Mammary microvascular endothelial cell (primary cell): ENCODE measurements at places on chromosomes 6 and 20. TPM values are rescaled to one million over a fixed set of nuclear protein-coding genes. Genes with fewer than 3 reads are reported as not detected.

The PROKR2 gene
- total RNA-seq, result not detected in 2 replicates

The CALHM6 gene
- not detected in 2 replicates for total RNA-seq

The DNAH8 gene
- not detected in 2 replicates for total RNA-seq

The FAM209B gene
- not detected in 2 replicates for total RNA-seq

The SLC2A10 gene
- total RNA-seq, result 1.9 and 3.3 TPM in 2 replicates

The HLA-B gene
- 1,271 and 2,245 TPM in 2 replicates for total RNA-seq

The PPP1R3D gene
- total RNA-seq, result 4.7 and 5.0 TPM in 2 replicates

The TMEM170B gene
- 1.1 and 1.4 TPM in 2 replicates for total RNA-seq

The C6orf163 gene
- 0.74 and 1.00 TPM in 2 replicates for total RNA-seq

The SYNGAP1 gene
- 1.4 and 2.7 TPM in 2 replicates for total RNA-seq

The ZNF311 gene
- total RNA-seq, result 0.27 and 0.39 TPM in 2 replicates

The STK35 gene
- 11.9 and 13.7 TPM in 2 replicates for total RNA-seq

The ARG1 gene
- not detected in 2 replicates for total RNA-seq

The BFSP1 gene
- 3.3 and 8.7 TPM in 2 replicates for total RNA-seq

The CHRNA4 gene
- not detected in 2 replicates for total RNA-seq

The RGS17 gene
- 1.1 and 3.4 TPM in 2 replicates for total RNA-seq

The SOBP gene
- 0.05 and 0.27 TPM in 2 replicates for total RNA-seq

The FGD2 gene
- not detected in 2 replicates for total RNA-seq

The SPO11 gene
- not detected in 2 replicates for total RNA-seq

The SNPH gene
- total RNA-seq, result 6.6 and 7.3 TPM in 2 replicates

The UNC93A gene
- total RNA-seq, result not detected in 2 replicates

The SMPDL3A gene
- total RNA-seq, result 4.2 and 6.4 TPM in 2 replicates

The RGS19 gene
- 20.3 and 29.3 TPM in 2 replicates for total RNA-seq
